ENCODE measurements at places on chromosomes 6 and 20. TPM values are rescaled to one million over a fixed set of nuclear protein-coding genes. Genes with fewer than 3 reads are reported as not detected.
A peak's percentile ranks its signal among the peaks of the same experiment; 100 is the strongest.

GRCh38 chr20:58665606-58666005 is 14.5 kb downstream of the STX16 start:
- H3K27ac ChIP-seq: no peak overlapping the region
- peaks cover 19% of the 10 kb centered on the region for H3K4me1 ChIP-seq
- no peaks in the 10 kb centered on the region for H3K27me3 ChIP-seq

DNA sequence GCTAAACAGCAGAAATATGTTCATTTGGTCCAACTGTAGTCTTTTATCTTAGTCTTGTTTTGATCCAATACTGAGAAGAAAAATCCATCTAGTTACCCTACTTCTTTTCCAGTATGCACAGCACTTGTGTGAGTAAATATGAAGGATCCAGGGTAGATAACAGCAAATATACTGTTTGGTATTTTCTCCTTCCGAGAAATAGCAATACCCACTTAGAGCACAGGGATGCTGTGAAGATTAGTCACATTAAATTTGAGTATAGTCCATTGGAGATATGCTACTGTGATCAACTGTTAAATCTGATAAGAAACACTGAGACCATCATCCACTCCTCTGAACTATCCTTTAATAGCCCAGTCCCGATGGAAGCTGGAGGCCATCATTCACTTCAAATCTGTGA is 145.2 kb downstream of the PDE7B start:
- H3K4me3 ChIP-seq: no peak overlapping the region
- no peaks in the 10 kb centered on the region for H3K4me1 ChIP-seq

GRCh38 chr6:31725502-31726350 is 2.6 kb downstream of the MPIG6B start:
- DNase-seq: no peak
- H3K27ac ChIP-seq: no peak overlapping the region
- H3K4me1 ChIP-seq: peaks cover 7% of the 10 kb centered on the region
- H3K4me3 ChIP-seq: no peak overlapping the region

DNA sequence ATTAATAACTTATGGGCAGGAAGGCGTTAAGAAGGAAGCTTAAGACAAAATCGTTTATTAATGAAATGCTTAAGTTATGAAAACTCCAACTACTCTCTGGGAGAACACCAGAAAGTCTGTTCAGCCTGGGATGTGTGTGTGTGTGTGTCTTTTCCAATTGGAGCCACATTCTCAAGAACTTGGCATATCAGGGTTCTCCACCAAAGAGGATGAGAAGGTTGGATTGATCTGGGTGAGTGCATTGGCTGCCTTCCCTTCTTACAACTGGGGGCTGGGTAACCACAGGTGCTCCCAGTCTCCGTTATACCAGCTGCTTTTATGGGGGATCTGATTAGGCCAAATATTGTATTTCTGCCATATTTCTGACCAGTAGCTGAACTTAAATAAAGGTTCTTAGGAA is 102.1 kb downstream of the MAN1A1 start:
- H3K36me3 ChIP-seq: no peaks in the 10 kb centered on the region
- H3K4me3 ChIP-seq: no peak overlapping the region
- DNase-seq: no peak

GRCh38 chr6:1044040-1044836 is 267.7 kb upstream of the FOXQ1 start:
- H3K27ac ChIP-seq: no peak overlapping the region
- no peaks in the 10 kb centered on the region for H3K4me1 ChIP-seq
- no peak overlapping the region for H3K4me3 ChIP-seq
- DNase-seq: no peak
- no peaks in the 10 kb centered on the region for H3K27me3 ChIP-seq

DNA sequence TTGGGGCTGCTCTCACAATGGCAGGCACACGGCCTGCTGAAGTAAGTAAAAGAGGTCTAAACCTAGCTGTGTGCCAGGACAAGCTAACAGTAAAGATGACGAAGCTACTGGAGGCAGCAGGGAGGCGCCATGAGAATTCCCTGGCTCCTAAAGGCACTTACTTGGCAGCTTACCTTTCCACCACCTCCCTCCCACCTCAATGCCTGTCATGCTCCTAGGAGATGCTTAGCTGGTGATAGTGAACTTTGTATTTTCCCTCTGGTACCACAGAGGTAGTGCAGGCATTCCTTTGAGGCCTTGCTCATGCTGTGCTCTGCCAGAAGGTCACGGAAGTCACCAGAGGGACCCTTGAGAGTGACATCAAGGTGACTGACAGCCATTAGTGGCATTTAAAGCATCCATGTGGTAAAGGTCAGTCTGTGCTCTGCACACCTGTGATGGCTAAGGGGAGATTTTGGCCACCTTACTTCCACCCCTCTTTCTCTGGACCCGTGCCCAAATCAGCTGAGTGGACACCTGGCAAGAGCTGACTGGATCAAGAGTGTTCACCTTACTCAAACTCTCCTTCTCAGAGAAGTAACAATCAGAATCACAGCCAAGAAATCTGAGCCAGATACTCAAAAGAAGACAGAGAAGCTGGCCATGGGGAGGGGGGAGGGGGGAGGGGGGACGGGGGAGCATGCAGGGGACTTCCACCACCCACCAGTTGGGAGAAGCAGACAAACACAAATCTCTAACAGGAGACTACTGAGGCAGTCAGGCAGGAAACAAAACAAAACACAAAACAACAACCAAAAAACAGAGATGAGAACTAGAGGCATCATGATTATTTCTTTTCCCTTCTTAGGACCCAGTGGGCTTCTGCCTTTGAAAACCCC is 2.9 kb downstream of the FKBP1A start:
- peaks cover 39% of the 10 kb centered on the region for H3K4me1 ChIP-seq
- no peaks in the 10 kb centered on the region for H3K36me3 ChIP-seq
- DNase-seq: no peak
- H3K27me3 ChIP-seq: peaks cover 14% of the 10 kb centered on the region
- no peak overlapping the region for H3K27ac ChIP-seq

DNA sequence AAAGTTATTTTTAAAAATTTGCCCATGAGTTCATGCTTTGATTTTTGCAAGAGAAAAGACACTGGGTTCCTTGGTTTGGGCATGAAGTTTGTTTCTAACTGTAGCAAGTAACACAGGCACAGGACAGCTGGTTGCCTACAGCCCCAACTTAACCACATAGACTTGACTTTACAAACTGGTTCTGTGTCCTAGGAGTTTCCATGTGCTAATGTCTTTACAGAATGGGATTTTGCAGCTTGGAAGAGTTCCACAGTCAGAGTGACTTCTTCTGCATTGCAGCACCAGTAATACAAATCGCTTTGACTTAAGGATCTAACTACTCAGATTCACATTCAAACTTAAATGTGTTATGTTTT is 44.3 kb downstream of the OR2B2 start:
- no peak for DNase-seq
- H3K4me3 ChIP-seq: peak overlapping the region; percentile 71
- H3K27me3 ChIP-seq: no peaks in the 10 kb centered on the region
- no peaks in the 10 kb centered on the region for H3K36me3 ChIP-seq

DNA sequence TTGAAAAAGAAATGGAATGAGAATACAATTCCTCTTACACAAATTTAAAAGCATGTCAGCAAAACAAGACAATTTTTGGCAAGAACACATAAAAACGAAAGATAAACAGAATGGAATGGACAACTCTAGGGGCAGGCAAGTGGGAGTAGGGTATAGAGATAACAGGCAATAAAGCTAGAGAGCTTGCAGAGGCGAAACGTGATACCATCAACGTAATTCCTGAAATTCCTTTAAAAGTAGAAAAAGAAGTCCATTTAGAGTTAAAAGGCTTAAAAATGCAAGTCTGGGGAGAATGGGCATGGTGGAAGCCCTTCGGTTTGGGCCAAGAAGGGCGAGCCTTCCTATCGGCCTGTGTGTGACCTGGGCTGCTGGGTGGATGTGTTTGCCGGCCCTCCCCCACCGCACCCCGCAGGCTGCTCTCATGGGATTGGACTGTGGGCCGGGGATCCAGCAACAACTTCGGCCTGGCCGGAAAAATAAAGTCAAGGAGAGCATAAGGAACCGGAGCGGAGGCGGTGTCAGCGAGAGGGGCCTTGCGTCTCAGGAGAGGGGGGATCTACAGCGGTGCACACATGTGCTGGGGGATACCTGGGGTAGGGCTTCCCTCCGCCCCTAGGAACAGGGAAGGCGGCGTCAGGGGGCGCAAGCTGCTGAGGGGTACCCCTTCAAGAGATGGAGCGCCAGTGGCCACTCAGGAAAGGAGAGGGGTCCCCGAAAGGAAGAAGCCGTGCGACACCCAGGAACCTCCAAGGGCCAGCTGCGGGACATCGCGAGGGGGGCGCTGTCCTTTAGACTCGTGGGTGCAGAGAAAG is 4.1 kb downstream of the TMEM239 start:
- peaks cover 17% of the 10 kb centered on the region for H3K4me1 ChIP-seq
- peaks cover 40% of the 10 kb centered on the region for H3K27me3 ChIP-seq
- peak; percentile 43 for DNase-seq
- H3K36me3 ChIP-seq: no peaks in the 10 kb centered on the region
- H3K4me3 ChIP-seq: peak overlapping the region; percentile 25

DNA sequence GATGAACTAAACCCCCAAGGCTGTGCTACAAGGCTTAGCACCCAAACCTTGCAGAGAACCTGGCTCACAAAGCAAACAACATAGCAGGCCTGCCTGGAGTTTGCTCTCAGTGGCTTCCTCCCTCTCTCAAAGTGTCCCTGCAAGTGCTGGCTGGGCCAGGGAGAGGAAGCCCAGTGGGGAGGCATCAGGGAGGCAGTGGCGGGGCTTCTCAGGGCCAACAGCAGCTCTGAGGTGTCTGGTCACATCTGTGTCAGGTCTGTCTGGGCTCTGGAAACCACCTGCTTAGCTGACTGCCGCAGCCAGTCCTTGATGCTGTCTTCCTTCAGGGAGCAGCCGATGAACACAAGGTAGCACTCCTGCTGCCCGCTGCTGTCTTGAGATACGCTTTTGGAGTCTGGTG is 16.7 kb upstream of the SLC4A11 start:
- H3K27ac ChIP-seq: no peak overlapping the region
- DNase-seq: no peak
- no peaks in the 10 kb centered on the region for H3K36me3 ChIP-seq
- no peaks in the 10 kb centered on the region for H3K27me3 ChIP-seq
- no peak overlapping the region for H3K4me3 ChIP-seq

DNA sequence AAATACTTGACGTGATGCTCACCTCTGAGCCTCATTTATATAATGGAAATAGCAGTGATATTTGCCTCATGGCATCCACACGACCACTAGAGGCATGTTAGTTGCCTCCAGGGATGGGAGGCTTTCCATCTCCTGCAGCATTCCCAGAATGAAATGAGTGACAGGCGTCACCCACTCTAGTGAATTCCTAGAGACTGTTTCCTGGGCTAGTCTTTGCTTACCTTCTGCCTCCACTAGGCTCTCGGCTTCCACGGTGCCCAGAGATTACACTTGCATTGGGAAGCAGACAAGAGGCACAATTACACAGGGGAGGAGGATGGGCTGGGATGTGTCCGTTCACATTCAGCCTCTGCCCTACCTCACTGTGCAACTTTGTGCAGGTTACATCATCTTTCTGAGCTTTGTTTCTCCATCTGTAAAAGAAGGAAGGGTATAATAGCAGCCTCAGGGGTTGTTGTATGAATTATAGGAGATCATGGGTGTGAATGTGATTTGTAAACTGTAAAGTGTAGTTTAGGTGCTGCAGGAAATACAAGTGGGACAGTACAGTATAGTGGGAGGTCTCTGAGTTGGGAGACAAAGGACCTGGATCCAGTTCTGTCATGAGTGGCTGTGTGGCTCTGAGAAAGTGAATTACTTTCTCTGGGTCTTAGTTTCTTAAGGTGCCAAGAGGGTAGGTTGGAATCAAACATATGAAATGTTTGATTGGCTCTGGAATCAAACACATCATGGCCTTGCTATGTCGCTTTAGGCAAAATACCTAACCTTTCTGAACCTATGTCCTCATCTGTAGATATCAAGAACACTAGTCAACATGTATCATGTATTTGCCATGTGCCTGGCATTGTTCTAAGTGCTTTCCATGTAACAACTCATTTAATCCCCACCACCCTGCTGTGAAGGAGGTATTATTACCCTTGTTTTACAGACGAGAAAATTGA is 3.6 kb upstream of the VSTM2L start:
- no peak for DNase-seq
- H3K4me1 ChIP-seq: peaks cover 4% of the 10 kb centered on the region
- peaks cover 31% of the 10 kb centered on the region for H3K27me3 ChIP-seq
- H3K4me3 ChIP-seq: no peak overlapping the region

GRCh38 chr20:41087777-41088176 is 49.6 kb upstream of the PLCG1 start:
- peaks cover 39% of the 10 kb centered on the region for H3K36me3 ChIP-seq
- no peaks in the 10 kb centered on the region for H3K27me3 ChIP-seq
- no peak overlapping the region for H3K4me3 ChIP-seq
- H3K4me1 ChIP-seq: no peaks in the 10 kb centered on the region

- H3K27me3 ChIP-seq: no peaks in the 10 kb centered on the region
- H3K27ac ChIP-seq: no peak overlapping the region
- DNase-seq: no peak
- H3K4me3 ChIP-seq: no peak overlapping the region
Observed at GRCh38 chr6:7215798-7216231, 97.2 kb downstream of the SSR1 start.

- no peaks in the 10 kb centered on the region for H3K36me3 ChIP-seq
- peaks cover 93% of the 10 kb centered on the region for H3K27me3 ChIP-seq
- H3K4me3 ChIP-seq: peak overlapping the region; percentile 60
- DNase-seq: peak; percentile 62
- peaks cover 7% of the 10 kb centered on the region for H3K4me1 ChIP-seq
Observed at GRCh38 chr6:27679964-27680694, 207.2 kb upstream of the ZNF184 start.

- peaks cover 7% of the 10 kb centered on the region for H3K4me1 ChIP-seq
- no peak overlapping the region for H3K4me3 ChIP-seq
- no peak overlapping the region for H3K27ac ChIP-seq
- DNase-seq: no peak
- H3K36me3 ChIP-seq: no peaks in the 10 kb centered on the region
Observed at GRCh38 chr6:160238278-160238711, 20.3 kb downstream of the SLC22A2 start.

- H3K27ac ChIP-seq: no peak overlapping the region
- H3K4me3 ChIP-seq: no peak overlapping the region
- no peaks in the 10 kb centered on the region for H3K27me3 ChIP-seq
Observed at GRCh38 chr20:20664795-20665589, 47.5 kb downstream of the RALGAPA2 start.

DNA sequence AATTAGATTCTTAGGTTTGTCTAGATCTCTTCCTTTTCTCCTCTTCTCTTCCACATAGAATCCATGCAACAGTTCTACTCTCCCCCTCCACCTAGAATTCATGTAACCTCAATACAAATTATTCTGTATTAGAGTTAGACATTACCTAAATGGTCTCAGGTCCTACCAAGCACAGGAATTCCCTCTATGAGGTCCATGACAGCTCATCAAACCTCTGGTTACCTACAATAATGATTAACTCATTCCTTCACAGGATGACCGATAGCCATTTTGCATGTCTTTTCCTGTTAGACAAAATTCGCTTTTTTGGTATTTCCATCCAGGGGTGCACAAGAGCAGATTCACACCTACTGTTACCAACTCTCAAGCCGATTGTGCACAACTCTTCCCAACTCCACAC is 27.4 kb upstream of the BMP2 start:
- H3K36me3 ChIP-seq: no peaks in the 10 kb centered on the region
- H3K4me3 ChIP-seq: no peak overlapping the region
- no peak overlapping the region for H3K27ac ChIP-seq
- DNase-seq: no peak
- no peaks in the 10 kb centered on the region for H3K27me3 ChIP-seq

The GABRR1 gene
- not detected for total RNA-seq

The DEFB124 gene
- total RNA-seq: not detected

The IL17F gene
- not detected for total RNA-seq

The HLA-DRB5 gene
- 3.4 TPM for total RNA-seq

The FKBP5 gene
- total RNA-seq: 19.8 TPM

The SLC17A3 gene
- total RNA-seq: not detected

The RING1 gene
- total RNA-seq: 12.1 TPM

The COX7A2 gene
- total RNA-seq: 330 TPM

The RFX6 gene
- total RNA-seq: not detected

The CFAP61 gene
- not detected for total RNA-seq

The PRR18 gene
- 0.13 TPM for total RNA-seq

The NRN1 gene
- 0.74 TPM for total RNA-seq

The GNAS-AS1 gene
- total RNA-seq: 5.8 TPM
